ENCODE measurements at places on chromosomes 13 and 19.

DNA sequence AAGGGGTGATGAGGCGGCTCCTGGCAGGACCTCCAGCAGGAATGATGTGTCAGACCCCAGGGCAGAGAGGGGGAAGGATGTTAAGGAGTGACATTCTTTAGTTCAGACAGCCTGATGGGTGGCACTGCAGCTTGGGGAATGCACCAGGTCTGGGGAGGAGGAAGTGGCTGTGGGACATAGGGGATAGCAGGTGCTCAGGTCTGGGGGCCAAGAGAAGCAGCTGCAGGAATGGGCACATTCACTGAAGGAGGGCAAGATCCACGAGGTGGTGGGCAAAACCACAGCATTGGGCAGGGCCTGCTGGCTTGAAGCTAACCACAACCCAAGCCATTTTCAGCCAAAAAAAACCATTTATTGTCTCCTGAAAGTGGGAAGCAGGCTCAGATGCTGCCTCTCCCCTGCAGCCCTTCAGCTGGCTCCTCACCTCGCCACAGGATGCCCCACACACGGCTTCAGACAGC, 26.5 kb downstream of the COMP start:
- no peaks in the 10 kb centered on the region for H3K27me3 ChIP-seq
- H3K4me1 ChIP-seq = no peaks in the 10 kb centered on the region
- H3K36me3 ChIP-seq = no peaks in the 10 kb centered on the region
- H3K27ac ChIP-seq = no peak overlapping the region

DNA sequence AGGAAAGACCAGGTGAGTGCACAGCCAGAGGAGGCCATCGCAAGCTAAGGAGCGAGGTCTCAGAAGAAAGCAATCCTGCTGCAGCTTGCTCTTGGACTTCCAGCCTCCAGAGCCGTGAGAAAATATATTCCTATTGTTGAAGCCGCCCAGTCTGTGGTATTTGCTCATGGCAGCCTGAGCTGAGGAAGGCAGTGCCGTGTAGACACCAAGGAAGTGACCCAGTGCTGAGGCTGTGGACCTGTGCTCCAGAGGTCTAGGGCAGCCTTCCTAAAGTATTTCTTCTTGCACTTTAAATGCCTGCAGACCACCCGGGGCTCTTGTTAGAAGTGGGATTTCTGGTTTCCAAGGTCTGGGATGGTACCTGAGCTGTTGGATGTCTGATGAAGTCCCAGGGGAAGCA, 158.5 kb upstream of the KL start:
- no peak for DNase-seq
- no peaks in the 10 kb centered on the region for H3K4me1 ChIP-seq
- no peaks in the 10 kb centered on the region for H3K27me3 ChIP-seq
- no peak overlapping the region for H3K27ac ChIP-seq
- H3K4me3 ChIP-seq = no peak overlapping the region
- no peaks in the 10 kb centered on the region for H3K36me3 ChIP-seq

GRCh38 chr13:49098198-49098597, 121.9 kb upstream of the MLNR start:
- H3K4me3 ChIP-seq = no peak overlapping the region
- DNase-seq = peak; percentile 58
- peaks cover 15% of the 10 kb centered on the region for H3K4me1 ChIP-seq
- H3K27me3 ChIP-seq = no peaks in the 10 kb centered on the region

GRCh38 chr19:1079566-1080111, 12.7 kb downstream of the ARHGAP45 start:
- no peaks in the 10 kb centered on the region for H3K27me3 ChIP-seq
- H3K27ac ChIP-seq = no peak overlapping the region
- H3K36me3 ChIP-seq = no peaks in the 10 kb centered on the region

DNA sequence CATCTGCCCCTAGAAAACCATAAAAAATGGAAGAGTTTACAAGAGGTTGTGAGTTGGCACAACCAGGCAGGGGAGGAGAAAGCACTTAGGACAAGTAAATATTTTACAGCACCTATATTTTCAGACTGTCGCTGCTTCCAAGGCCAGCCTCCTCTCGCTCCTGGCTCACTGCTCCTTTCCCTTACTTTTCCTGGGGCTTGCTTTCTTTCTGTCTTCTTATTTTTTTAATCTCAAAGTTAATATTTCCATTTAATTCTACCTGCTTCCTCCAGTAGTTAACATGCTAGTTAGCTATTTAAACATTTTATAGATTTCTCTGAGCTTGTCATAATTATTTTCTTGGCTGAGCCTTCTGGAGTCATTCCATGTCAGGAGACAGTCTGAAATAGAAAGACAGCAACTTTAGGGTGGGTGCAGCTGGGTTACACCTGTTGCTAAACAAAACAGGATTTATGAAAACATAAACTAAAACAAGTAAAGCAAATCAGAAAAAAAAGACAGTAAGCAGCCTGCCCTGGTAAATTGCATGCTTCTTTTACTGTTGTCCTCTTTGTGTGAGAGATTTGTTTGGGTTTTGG, 330.1 kb downstream of the DLEU7 start:
- H3K27me3 ChIP-seq = no peaks in the 10 kb centered on the region
- peak overlapping the region; percentile 69 for H3K27ac ChIP-seq
- no peak overlapping the region for H3K4me3 ChIP-seq
- no peaks in the 10 kb centered on the region for H3K36me3 ChIP-seq
- peaks cover 17% of the 10 kb centered on the region for H3K4me1 ChIP-seq

DNA sequence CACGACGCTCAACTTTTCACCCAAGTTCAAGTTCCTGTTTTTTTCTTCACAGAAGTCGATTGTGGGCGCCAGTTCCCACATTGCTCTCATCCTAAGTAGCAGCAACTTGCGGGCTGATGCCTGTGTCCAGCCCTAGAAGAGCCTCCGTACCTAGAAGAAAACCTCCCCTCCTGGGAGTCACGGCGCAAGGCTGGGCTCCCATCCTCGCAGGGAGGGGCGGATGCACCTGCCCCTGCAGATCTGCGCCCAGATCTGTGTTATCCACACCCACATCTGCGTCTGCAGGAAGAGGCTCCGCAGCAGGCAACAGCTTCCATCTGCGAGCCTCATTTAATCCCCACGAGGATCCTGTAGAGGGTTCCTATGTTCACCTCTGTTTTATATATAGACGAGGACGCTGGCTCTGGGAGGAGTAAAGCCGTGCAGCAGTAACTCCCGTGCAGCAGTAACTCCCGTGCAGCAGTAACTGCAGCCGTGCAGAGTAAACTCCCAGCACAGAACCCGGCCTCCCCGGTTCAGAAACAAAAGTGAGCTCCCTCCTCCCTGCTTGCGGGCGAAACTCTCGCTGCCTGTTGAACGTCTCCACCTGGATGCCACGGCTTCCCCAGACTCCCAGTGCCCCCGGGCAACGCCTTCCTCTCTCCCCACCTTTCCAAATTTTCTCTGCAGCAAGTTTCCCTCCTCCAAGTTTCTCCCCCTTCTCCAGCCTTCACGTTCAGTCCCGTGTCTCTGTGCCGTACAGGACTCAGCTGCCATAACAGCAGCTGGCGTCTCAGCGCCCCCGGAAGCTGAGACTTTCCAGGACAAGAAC, 23.5 kb upstream of the LAIR1 start:
- H3K27ac ChIP-seq = peak overlapping the region; percentile 84
- DNase-seq = peak; percentile 68
- no peaks in the 10 kb centered on the region for H3K36me3 ChIP-seq
- peak overlapping the region; percentile 34 for H3K4me3 ChIP-seq
- H3K27me3 ChIP-seq = no peaks in the 10 kb centered on the region

DNA sequence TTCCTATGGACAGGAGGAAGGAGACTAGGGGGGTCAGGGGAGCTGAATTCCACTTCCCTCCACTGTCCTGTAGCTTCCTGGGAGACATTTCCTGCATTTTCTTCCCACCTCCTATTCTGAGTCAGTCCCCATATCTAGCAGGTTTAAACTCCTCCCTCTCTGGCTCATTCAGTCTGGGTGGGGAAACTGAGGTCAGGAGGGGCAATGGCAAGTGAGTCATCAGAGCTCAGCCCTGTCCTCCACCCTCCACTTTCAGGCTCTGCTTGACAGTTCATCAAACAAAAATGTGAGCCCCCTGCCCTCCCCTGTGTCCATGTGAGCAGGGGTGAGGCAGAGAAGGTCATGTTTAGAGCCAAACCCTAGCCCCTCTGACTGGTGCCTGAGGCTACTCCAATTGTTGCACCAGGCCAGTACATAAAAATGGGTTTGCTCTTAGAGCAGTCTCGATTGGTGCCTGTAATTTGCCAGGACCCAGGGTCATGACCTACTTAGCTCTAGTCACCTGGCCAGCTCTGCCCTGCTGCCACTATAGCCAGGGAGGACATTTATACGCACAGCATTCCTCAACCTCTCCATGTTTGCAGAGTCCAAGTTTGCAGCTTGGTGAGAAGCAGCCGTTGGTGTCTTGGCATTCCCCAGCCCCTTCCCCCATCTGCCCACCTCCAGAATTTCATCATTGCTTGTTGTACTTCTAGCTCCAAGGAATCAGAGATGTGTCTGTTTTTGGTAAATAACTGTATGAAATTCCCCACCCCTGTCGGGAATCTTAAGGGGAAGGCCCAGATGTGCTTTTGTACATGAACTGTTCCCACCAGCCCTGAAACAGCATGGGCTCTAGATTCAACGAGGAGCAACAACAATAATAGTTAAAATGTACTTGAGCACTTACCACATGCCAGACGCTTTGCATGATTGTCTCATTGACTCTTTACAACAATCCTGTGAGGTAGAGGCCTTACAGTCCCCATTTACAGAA, 20.7 kb downstream of the SAMD4B start:
- no peak for DNase-seq
- no peaks in the 10 kb centered on the region for H3K27me3 ChIP-seq
- no peaks in the 10 kb centered on the region for H3K36me3 ChIP-seq

GRCh38 chr19:35105411-35106290, 10.0 kb upstream of the FXYD3 start:
- no peak overlapping the region for H3K4me3 ChIP-seq
- no peak overlapping the region for H3K27ac ChIP-seq
- H3K27me3 ChIP-seq = no peaks in the 10 kb centered on the region
- H3K36me3 ChIP-seq = no peaks in the 10 kb centered on the region
- DNase-seq = no peak

DNA sequence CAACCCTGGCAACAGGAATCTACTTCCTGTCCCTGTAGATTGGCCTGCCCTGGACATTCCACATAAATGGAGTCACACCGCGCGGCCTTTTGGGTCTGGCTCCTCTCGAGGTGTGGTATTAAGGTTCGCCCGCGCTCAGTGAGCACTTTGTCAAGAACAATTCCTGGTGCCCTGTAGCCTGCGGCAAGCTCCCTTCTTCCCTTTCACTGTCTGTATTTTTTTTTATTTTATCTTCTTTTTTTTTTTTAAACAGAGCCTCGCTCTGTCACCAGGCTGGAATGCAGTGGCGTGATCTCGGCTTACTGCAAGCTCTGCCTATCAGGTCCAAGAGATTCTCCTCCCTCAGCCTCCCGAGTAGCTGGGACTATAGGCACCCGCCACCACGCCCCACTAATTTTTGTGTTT, 28.3 kb downstream of the PEX11G start:
- no peaks in the 10 kb centered on the region for H3K27me3 ChIP-seq
- no peak overlapping the region for H3K4me3 ChIP-seq
- no peak for DNase-seq
- peaks cover 7% of the 10 kb centered on the region for H3K36me3 ChIP-seq
- H3K4me1 ChIP-seq = no peaks in the 10 kb centered on the region

- H3K4me1 ChIP-seq = no peaks in the 10 kb centered on the region
- H3K27me3 ChIP-seq = no peaks in the 10 kb centered on the region
- DNase-seq = peak; percentile 57
- H3K27ac ChIP-seq = peak overlapping the region; percentile 98
- peak overlapping the region; percentile 90 for H3K4me3 ChIP-seq
These were observed 838 bp downstream of the PPP2R1A start for GRCh38 chr19:52190487-52191293.

- peak; percentile 59 for DNase-seq
- no peak overlapping the region for H3K4me3 ChIP-seq
- no peak overlapping the region for H3K27ac ChIP-seq
These were observed 4.0 kb downstream of the MCF2L start for GRCh38 chr13:112972867-112973576.

DNA sequence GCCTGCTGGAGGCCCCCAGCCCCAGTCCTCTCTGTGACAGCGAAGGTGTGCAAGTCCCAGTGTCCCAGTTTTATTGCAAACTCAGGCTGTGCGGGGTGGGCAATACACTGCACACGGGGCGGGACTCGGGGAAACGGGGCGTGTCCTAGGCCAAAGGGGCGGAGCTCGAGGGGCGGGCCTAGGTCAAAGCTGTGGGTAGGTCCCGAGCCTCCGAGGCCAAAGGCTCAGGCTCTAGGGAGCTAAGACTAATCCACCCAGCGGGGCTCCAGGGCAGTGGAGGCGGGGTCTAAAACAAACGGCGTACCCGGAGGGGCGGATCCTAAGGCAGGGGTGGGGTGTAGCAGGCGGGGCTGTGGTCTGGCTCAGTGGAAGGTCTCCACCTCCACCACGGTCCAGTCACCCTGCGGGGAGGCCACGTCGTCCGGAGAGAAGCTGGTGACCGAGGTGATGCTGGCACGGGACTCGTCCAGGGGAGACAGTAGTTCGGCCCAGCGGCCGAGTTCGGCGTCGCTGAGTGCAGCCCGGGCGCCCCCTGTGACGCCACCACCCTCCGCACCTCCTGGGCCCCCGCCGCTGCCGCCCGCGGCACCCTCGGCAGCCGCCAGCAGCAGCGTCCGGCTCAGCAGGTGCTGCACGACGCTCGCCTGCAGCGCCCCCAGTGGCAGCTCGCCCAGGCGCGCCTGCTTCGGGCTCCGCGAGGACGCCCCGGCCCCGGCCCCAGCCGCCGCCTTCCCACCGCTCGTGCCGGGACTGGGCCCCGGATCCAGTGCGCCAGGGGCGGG, 5.3 kb downstream of the PRR36 start:
- H3K36me3 ChIP-seq = no peaks in the 10 kb centered on the region
- H3K27ac ChIP-seq = peak overlapping the region; percentile 23
- H3K4me3 ChIP-seq = peak overlapping the region; percentile 54
- H3K4me1 ChIP-seq = peaks cover 40% of the 10 kb centered on the region
- H3K27me3 ChIP-seq = peaks cover 16% of the 10 kb centered on the region

GRCh38 chr19:57075801-57076492, 43.8 kb upstream of the USP29 start:
- H3K4me3 ChIP-seq = no peak overlapping the region
- H3K27me3 ChIP-seq = no peaks in the 10 kb centered on the region
- H3K36me3 ChIP-seq = no peaks in the 10 kb centered on the region

- no peak overlapping the region for H3K27ac ChIP-seq
- no peaks in the 10 kb centered on the region for H3K4me1 ChIP-seq
- H3K36me3 ChIP-seq = no peaks in the 10 kb centered on the region
- no peaks in the 10 kb centered on the region for H3K27me3 ChIP-seq
These were observed 300.8 kb downstream of the EFNB2 start for GRCh38 chr13:106234636-106235035.

- H3K27ac ChIP-seq = no peak overlapping the region
- no peak for DNase-seq
- no peaks in the 10 kb centered on the region for H3K27me3 ChIP-seq
- no peak overlapping the region for H3K4me3 ChIP-seq
- no peaks in the 10 kb centered on the region for H3K36me3 ChIP-seq
These were observed 18.0 kb upstream of the CD70 start for GRCh38 chr19:6608940-6609339.

DNA sequence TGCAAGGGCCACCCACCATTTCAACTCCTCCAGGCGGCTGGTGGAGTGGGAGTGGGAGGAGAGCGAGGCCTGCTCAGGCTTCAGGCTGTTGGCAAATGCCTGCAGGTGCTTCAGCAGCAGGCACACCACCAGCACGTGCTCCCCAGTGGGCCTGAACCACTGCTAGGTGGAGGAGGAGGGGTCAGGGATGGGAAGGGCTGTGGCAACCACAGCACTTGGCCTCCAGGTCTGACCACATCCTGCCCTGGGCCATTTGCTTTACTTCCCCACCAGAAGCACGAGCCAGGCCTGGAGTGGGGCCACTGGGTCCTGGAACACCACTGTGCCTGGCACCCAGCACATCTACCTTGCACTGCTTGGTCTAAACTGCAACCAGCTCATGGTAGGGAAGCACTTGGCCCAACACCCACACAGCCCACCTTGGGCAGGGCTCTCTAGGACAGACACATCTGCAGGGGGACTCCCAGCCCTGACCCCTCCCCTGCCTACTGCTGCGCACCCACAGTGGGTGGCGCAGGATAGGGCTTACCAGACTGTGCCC, 26.2 kb downstream of the TUBA3C start:
- DNase-seq = no peak
- H3K36me3 ChIP-seq = no peaks in the 10 kb centered on the region
- H3K4me3 ChIP-seq = no peak overlapping the region
- H3K27me3 ChIP-seq = no peaks in the 10 kb centered on the region
